ENCODE measurements at places on chromosomes 13 and 19. TPM values are rescaled to one million over a fixed set of nuclear protein-coding genes. Genes with fewer than 3 reads are reported as not detected.

- H3K27ac ChIP-seq = no peak overlapping the region
- no peak for DNase-seq
- H3K36me3 ChIP-seq = peaks cover 2% of the 10 kb centered on the region
- no peaks in the 10 kb centered on the region for H3K4me1 ChIP-seq
- H3K4me3 ChIP-seq = no peak overlapping the region
These were observed 23.5 kb downstream of the EBPL start for GRCh38 chr13:49667773-49668172.

DNA sequence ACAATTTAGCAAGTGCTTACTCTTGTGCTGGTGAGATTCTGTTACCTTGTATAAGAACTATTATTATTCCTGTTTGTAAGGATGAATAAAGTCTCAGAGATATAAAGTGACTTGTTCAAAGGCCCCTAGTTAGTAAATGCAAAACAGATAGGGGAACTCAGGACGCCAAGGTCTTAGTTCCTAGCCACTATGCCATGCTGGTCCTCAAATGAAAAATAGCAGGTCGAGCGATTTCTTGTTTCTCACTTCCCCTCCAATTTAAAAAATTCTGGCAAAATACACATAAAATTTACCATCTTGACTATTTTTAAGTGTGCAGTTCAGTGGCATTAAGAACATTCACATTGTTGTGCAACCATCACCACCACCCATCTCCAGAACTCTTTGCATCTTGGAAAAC, 1.1 kb downstream of the TECR start:
- H3K4me1 ChIP-seq = no peaks in the 10 kb centered on the region
- H3K36me3 ChIP-seq = no peaks in the 10 kb centered on the region
- H3K27ac ChIP-seq = no peak overlapping the region
- no peak overlapping the region for H3K4me3 ChIP-seq
- H3K27me3 ChIP-seq = no peaks in the 10 kb centered on the region

DNA sequence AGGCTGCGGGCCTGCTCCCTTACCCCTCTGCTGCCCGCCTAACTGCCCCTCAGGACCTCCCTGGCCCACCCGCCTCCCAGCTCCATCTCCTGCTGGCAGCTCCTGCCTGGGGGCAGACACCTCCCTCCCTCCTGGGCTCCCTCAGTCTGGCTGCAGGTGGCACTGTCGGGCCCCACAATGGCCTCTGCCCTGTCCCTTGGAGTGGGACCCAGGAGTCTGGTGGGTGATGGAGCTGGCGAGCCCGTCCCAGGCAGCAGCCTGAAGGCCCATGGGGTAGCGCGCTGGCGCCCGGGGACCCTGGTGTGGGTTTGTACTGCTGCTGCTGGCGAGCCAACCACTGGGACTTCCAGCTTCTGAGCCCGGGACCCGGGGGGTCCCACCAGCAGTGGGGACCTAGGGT, 83.6 kb downstream of the KDM4B start:
- H3K27me3 ChIP-seq = no peaks in the 10 kb centered on the region
- H3K36me3 ChIP-seq = no peaks in the 10 kb centered on the region
- no peak overlapping the region for H3K4me3 ChIP-seq
- no peaks in the 10 kb centered on the region for H3K4me1 ChIP-seq

DNA sequence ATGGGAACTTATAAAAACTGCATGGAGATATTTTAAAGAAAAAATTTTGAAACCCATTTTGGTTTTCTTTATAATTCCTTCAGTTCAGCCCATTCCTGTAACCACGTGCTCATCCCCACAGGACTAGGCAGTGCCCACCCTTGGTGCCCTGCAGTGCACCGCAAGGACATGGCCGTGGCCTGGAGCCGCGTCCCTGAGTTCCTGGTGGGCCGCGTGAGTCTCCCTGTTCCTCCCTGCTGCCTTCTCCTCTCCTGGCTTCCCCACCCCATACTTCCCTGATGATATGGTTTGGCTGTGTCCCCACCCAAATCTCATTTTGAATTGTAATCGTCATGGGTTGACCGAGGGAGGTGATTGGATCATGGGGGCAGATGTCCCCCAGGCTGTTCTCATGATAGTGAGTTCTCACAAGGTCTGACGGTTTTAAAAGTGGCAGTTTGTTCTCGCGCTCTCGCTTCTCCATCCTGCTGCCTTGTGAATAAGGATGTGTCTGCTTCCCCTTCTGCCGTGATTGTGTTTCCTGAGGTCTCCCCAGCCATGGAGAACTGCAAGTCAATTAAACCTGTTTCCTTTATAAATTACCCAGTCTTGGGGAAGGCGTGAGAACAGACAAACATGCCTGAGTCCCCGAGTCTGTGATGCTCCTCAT, 31.6 kb upstream of the TFDP1 start:
- no peaks in the 10 kb centered on the region for H3K27me3 ChIP-seq
- DNase-seq = peak; percentile 55
- H3K4me1 ChIP-seq = no peaks in the 10 kb centered on the region

DNA sequence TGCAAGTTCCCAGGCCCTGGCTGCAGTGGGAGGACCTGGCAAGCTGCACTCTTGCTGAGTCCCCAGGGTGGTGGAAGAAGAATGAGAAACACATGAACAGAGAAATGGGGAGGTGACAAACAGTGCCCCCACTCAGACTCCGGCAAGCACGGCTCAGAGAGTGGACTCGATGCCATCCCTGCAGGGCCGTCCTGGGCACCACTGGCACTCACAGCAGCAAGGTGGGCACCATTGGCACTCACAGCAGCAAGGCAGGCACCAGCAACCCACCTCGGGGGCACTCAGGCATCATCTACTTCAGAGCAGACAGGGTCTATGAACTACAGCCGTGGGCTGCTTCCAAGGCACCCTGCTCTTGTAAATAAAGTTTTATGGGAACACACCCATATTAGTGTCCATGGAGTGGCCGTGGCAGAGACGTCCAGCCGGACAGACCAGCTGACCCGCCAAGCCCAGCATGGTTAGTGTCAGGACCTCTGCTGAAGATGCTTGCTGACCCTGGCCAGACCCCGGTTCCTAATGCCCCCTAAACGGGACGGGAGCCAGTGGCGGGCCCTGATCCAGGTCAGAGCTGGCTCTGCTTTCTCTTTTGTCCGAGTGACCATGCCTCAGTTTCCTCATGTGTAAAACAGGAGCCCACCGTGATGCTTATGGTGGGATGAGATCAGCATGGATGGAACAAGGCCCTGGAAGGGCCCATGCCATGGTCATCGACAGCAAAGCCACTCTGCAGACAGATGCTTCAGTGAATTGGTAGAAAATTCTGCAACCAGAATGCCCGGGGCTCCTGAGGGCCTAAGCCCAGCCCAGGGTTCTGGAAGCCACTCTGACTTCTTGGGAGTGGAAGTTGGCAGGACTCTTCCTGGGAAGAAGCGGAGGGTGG, 2.1 kb upstream of the F10 start:
- H3K27ac ChIP-seq = no peak overlapping the region
- H3K36me3 ChIP-seq = no peaks in the 10 kb centered on the region
- H3K4me3 ChIP-seq = no peak overlapping the region

DNA sequence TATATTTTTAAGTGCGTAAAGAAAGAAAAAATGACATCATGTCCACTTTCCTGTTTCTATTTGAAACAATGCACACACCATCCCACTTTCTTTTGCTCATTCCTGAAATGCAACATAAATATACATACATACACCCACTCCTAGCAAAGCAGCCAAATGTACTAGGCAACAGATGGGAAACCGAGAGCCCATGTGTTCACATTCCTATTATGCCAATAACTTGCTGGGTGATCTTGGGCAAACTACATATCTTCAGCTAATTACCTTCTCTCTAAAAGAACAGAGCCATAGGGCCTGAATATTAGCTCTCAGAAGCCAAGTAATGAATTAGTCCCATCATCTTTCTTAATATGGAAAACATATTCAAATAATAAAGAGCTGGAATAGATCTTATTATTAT, 610.6 kb upstream of the ATXN8OS start:
- no peak for DNase-seq
- H3K4me3 ChIP-seq = no peak overlapping the region
- no peaks in the 10 kb centered on the region for H3K27me3 ChIP-seq
- no peaks in the 10 kb centered on the region for H3K36me3 ChIP-seq
- H3K27ac ChIP-seq = no peak overlapping the region
- H3K4me1 ChIP-seq = no peaks in the 10 kb centered on the region

GRCh38 chr13:75195495-75196146, 286.3 kb downstream of the TBC1D4 start:
- H3K4me1 ChIP-seq = peaks cover 8% of the 10 kb centered on the region
- DNase-seq = no peak
- H3K27me3 ChIP-seq = no peaks in the 10 kb centered on the region
- no peaks in the 10 kb centered on the region for H3K36me3 ChIP-seq
- H3K27ac ChIP-seq = no peak overlapping the region
- no peak overlapping the region for H3K4me3 ChIP-seq

- H3K27me3 ChIP-seq = no peaks in the 10 kb centered on the region
- H3K4me3 ChIP-seq = no peak overlapping the region
- peak overlapping the region; percentile 97 for H3K27ac ChIP-seq
- DNase-seq = no peak
- H3K4me1 ChIP-seq = peaks cover 6% of the 10 kb centered on the region
These were observed 474.0 kb downstream of the FOXO1 start for GRCh38 chr13:40192452-40192851.

GRCh38 chr19:39918183-39918651, 16.2 kb downstream of the FCGBP start:
- DNase-seq = no peak
- no peaks in the 10 kb centered on the region for H3K4me1 ChIP-seq
- H3K27ac ChIP-seq = no peak overlapping the region
- no peaks in the 10 kb centered on the region for H3K27me3 ChIP-seq

- no peak for DNase-seq
- no peak within 1 kb of the TSS for H3K27ac ChIP-seq
- no peaks in the 10 kb centered on the region for H3K27me3 ChIP-seq
- H3K36me3 ChIP-seq = no peaks in the 10 kb centered on the region
- H3K4me1 ChIP-seq = no peaks in the 10 kb centered on the region
These were observed at the start of gene CD70 for GRCh38 chr19:6590827-6591319. Gene CD70 (minus strand): TSS chr19:6591150. CDS start chr19:6591002, 148 bp downstream.

DNA sequence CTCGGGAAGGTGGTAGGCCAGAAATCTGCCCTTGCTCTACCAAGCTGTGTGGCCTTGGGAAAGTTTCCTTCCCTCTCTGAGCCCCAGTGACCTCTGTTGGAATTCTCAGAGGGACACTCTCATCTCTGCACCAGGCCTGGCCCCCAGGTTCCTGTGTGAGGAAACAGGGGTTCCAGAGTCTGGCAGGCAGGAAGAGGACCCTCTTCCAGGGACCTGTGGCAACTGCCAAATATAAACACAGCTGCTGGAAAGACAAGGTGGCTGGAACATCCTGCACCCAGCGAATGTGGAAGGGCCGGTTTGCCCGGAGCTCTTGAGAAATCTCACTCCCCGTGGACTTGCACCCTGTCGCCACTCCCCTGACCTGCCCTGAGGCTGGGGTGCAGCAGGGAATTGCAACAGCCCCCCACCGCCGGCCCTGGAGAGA, 52.8 kb downstream of the GADD45B start:
- no peaks in the 10 kb centered on the region for H3K27me3 ChIP-seq
- H3K27ac ChIP-seq = no peak overlapping the region
- no peak overlapping the region for H3K4me3 ChIP-seq
- DNase-seq = peak; percentile 12
- no peaks in the 10 kb centered on the region for H3K4me1 ChIP-seq
- no peaks in the 10 kb centered on the region for H3K36me3 ChIP-seq

GRCh38 chr13:114020750-114021463, 47.0 kb upstream of the C13orf46 start:
- H3K27me3 ChIP-seq = no peaks in the 10 kb centered on the region
- no peak overlapping the region for H3K4me3 ChIP-seq
- no peak overlapping the region for H3K27ac ChIP-seq
- no peak for DNase-seq
- H3K36me3 ChIP-seq = no peaks in the 10 kb centered on the region

DNA sequence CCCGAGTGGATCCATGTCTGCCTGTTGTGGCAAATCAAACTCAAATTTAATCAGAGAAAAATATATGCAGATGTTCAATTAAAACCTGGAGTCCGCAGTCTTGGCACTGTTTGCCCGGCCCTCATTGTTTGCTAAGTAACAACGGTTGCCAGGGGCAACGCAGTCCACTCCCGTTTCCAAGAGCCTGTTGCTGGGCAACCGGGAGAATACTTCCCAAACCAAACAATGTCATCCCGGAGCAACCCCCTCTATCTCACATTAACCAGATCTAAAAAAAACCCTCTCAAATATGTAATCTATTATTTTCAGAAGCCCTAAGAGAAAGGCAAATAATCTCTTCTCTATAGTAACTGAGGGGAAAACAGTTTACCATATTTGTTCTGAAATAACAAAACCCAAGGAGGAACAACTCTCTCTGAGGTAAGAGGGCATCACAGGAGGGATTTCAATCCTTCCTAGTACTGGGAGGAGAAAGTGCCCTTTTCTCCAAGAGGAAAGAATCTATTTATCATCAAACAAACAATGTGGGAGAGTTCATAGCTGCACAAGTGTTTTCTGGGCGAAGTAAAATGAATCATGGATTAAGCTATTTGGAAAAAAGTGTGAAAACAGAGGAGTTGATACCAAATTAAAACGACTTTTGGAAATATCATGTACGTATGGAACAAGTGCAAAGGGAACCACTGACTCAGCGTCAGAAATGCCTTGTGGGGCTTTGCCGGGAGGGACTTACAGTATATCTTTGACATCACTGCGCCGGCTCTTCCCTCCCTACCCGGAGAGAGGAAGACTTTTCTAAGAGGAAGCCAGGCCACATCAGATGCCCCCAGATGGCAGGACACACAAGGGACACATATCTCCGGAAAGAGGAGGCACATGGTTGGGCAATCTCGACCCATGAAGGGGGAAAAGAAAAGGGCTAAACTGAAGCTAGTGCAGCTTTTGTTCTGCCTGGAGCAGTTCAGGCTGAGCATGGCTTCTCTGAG, 43.3 kb downstream of the RFX2 start:
- peaks cover 3% of the 10 kb centered on the region for H3K4me1 ChIP-seq
- H3K27ac ChIP-seq = peak overlapping the region; percentile 95
- peak; percentile 97 for DNase-seq
- no peak overlapping the region for H3K4me3 ChIP-seq
- H3K27me3 ChIP-seq = no peaks in the 10 kb centered on the region
- H3K36me3 ChIP-seq = no peaks in the 10 kb centered on the region

Gene SPIB
- total RNA-seq = 0.48 TPM

Gene B3GNT3
- total RNA-seq = 1.9 TPM

Gene FUT3
- total RNA-seq = not detected

Gene SIGLEC12
- total RNA-seq = not detected

Gene ZNF665
- total RNA-seq = 4.4 TPM

Gene PLVAP
- total RNA-seq = 368 TPM

Gene C1QTNF9
- total RNA-seq = 0.99 TPM

Gene PRTN3
- total RNA-seq = not detected

Gene SPATA13
- 18.2 TPM for total RNA-seq

Gene KCNRG
- 0.45 TPM for total RNA-seq

Measured in aorta (tissue), 5 donors.